ENCODE measurements at places on chromosomes 1 and 21. TPM values are rescaled to one million over a fixed set of nuclear protein-coding genes. Genes with fewer than 3 reads are reported as not detected.

WDR64 gene
- total RNA-seq: not detected

LCE1D gene
- total RNA-seq: not detected

YBX1 gene
- 578 TPM for total RNA-seq

S100A7 gene
- not detected for total RNA-seq

TMEM200B gene
- total RNA-seq: 13.3 TPM

CASQ1 gene
- total RNA-seq: not detected

FABP3 gene
- total RNA-seq: 0.73 TPM

TTC22 gene
- total RNA-seq: 2.4 TPM

TMEM53 gene
- 13.9 TPM for total RNA-seq

TNNT2 gene
- 2.3 TPM for total RNA-seq

SLC1A7 gene
- total RNA-seq: not detected

DIO1 gene
- total RNA-seq: 1.1 TPM

CDCA8 gene
- 20.6 TPM for total RNA-seq

NUP210L gene
- 0.05 TPM for total RNA-seq

EVI5 gene
- 32.1 TPM for total RNA-seq

GCSAML gene
- not detected for total RNA-seq

VPS26C gene
- total RNA-seq: 42.3 TPM

ALG14 gene
- total RNA-seq: 10.5 TPM

IVL gene
- not detected for total RNA-seq

TINAGL1 gene
- 2.6 TPM for total RNA-seq

CSF3R gene
- 5.5 TPM for total RNA-seq

LCE1E gene
- not detected for total RNA-seq

FNDC5 gene
- 6.3 TPM for total RNA-seq

CHI3L2 gene
- not detected for total RNA-seq

KDF1 gene
- 26.1 TPM for total RNA-seq

LCE1A gene
- total RNA-seq: not detected

C1orf116 gene
- 31.9 TPM for total RNA-seq

CYP4B1 gene
- total RNA-seq: 0.80 TPM

TRPM2 gene
- total RNA-seq: 0.17 TPM

GOLT1A gene
- total RNA-seq: 5.0 TPM

PTPN22 gene
- total RNA-seq: not detected

LRRC53 gene
- total RNA-seq: not detected

DUSP12 gene
- 29.8 TPM for total RNA-seq

VHLL gene
- total RNA-seq: not detected

MTX1 gene
- 38.1 TPM for total RNA-seq

MROH7 gene
- total RNA-seq: 0.29 TPM

RGS18 gene
- total RNA-seq: not detected

RXFP4 gene
- not detected for total RNA-seq

SESN2 gene
- total RNA-seq: 25.8 TPM

SPRR2E gene
- total RNA-seq: not detected

RXRG gene
- 2.2 TPM for total RNA-seq

NEK2 gene
- total RNA-seq: 17.6 TPM

RIMS3 gene
- 7.2 TPM for total RNA-seq

TPTE gene
- total RNA-seq: not detected

LCE6A gene
- total RNA-seq: not detected

FBLIM1 gene
- total RNA-seq: 105 TPM

FAM72B gene
- total RNA-seq: 2.0 TPM

VASH2 gene
- total RNA-seq: 15.8 TPM

OLFML2B gene
- total RNA-seq: 1.8 TPM

ZNF695 gene
- 15.1 TPM for total RNA-seq

PALMD gene
- 7.3 TPM for total RNA-seq

NBL1 gene
- total RNA-seq: 10.5 TPM

MROH9 gene
- not detected for total RNA-seq

SPRR1B gene
- not detected for total RNA-seq

CCDC27 gene
- total RNA-seq: not detected

GSTM1 gene
- total RNA-seq: 39.0 TPM

PGLYRP3 gene
- total RNA-seq: not detected

HSD3B2 gene
- total RNA-seq: not detected

Data from progenitor cell of endocrine pancreas (in vitro differentiated cells).